AG04450 (cell line): ENCODE measurements at places on chromosomes 6 and 20. TPM values are rescaled to one million over a fixed set of nuclear protein-coding genes. Genes with fewer than 3 reads are reported as not detected.

GRCh38 chr6:80170433-80170832 is 64.0 kb downstream of the BCKDHB start:
- no peak for DNase-seq

- DNase-seq, result no peak
Measured at GRCh38 chr20:53723045-53723444, 129.4 kb upstream of the ZNF217 start.

LY86 gene
- not detected in 2 replicates for polyA plus RNA-seq

- no peak for DNase-seq
Measured at GRCh38 chr6:11754625-11755271, 23.9 kb downstream of the ADTRP start.

SIM1 gene
- not detected in 2 replicates for polyA plus RNA-seq

VTA1 gene
- 81.4 and 103 TPM in 2 replicates for polyA plus RNA-seq

- DNase-seq, result no peak
Measured at GRCh38 chr6:90891355-90891754, 304.5 kb upstream of the MAP3K7 start.

TGM3 gene
- polyA plus RNA-seq, result not detected in 2 replicates

DNA sequence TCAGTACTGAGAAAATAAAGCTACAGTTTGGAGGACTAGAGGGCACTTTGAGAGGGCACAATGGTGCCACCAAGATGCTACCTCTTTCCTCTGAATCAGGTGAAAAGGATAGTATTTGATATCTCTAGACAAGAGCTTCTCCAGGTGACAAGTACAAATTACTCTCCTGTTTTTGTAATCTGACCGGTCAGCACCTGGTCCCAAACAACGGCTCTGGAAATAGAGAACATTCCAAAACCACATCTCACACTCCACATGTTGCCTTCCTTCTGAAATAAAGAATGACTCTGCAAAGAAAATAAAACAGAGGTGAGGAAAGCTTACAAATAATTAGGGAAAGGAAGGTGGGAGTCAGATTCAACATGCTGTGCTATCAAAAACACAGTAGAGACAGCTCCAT is 51.3 kb upstream of the CITED2 start:
- DNase-seq, result no peak

ZSCAN12 gene
- 4.0 and 5.5 TPM in 2 replicates for polyA plus RNA-seq

DNA sequence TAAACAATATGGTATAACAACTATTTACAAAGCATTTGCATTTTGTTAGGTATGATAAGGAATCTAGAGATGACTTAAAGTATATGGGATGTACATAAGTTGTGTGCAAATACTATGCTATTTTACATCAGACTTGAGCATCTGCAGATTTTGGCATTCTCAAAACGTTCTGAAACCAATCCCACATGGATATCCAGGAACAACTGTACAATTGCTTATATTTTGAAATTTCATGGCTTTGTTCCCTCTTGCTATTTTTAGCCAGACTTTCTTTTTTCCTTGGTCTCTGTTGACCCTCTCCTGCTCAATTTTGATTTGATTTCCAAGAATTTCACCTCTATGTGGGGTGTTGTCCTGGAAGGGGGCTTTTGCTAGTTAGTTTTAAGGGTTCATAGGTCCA is 32.9 kb upstream of the UST start:
- DNase-seq, result no peak

DNA sequence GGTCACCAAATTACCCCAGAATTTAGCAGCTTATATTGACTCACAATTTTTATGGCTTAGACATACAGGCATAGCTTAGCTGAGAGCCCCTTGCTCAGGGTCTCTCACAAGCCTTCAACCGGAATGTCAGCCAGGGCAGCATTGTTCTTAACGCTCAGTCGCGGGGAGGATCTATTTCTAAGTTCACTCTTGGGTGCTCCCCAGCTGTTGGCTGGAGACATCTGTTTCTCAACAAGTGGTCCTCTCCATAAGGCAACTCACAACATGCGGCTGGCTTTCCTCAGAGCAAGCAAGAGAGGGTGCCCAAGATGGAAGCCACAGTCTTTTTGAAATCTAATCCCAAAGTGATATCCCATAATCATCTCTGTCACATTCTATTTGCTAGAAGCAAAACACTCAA is 46.6 kb downstream of the SLX4IP start:
- DNase-seq, result no peak

DNA sequence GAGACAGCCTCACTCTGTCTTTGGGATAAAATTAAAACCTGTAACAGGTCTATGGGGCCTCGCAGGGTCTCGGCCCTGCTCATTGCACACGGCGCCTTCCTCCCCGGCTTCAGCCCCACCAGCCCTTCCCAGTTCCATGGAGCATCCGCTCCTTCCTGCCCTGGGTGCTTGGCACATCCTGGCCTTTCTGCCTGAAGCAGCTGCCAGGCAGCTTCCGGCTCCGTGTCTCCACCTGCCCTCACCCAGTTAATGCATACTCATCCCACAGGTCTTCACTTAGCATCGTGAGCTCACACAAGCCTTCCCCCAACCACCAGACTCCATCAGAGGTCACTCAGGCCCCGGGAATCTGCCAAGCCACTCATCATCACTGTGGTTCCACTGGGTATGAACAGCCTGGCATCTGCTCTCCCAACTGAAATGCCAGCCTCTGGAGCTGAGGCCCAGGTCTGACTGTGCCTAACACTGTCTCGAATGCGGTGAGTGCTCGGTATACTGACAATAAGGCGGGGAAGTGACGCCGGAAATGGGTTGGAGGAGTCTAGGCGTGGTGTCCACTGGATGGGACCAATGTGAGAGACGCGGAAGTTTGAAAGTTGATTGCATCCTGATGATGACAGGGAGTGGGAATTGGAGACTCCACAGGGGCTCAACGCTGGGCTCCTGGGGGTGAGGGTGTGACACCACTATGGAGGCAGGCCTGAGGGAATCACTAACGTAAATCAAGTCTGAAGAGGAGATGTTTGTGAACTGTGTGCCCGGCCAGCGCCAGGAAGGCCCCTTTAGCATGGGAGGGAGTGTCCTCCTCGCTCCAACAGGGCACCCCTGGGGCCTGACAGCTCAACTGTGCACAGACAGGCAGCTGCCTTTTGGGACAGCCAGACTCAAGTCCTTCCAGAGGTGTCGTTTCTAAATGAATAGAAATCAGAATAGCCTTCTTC is 245.8 kb downstream of the TTLL2 start:
- DNase-seq, result no peak

PSMF1 gene
- polyA plus RNA-seq, result 107 and 116 TPM in 2 replicates

ZBTB12 gene
- polyA plus RNA-seq, result 2.4 and 4.3 TPM in 2 replicates

GRCh38 chr20:32236819-32237218 is 29.1 kb downstream of the POFUT1 start:
- DNase-seq, result no peak

DNA sequence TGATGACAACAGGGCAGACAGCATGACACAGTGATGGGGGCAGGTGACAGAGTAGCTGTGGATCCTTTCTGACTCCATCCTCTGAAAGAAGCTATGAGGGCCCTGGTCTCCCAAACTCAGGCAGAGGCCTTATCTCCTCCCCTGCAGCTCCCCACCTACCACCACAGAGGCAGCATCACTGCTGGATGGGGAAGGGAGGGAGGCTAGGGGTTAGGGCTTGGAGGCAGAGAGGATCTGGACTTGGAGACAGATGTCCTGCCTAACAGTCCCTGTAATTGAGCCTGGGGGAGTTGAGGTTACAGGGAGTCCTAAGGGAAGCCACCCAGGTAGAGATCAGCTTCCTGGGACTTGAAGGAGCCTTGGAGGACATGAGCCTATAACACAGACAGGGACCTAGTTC is 37.9 kb downstream of the FAM110A start:
- no peak for DNase-seq

DNA sequence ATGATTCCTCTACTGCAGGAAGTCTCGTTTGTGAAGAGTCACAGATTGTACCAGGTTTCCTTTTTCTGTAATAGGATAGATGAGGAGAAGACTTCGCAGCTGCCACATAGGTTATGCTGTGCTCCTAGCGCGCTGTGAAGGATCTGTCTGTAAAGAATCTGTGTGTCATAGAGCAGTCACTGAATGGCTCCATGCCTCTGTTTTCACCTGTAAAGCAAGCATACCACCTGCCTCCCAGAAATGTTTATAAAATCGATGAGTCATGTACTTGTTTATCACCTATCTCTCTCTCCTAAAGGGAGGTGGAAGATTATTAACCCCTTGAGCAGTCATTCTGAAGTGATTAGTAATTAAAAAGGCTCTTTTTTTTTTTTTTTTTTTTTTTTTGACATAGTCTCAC is 86.6 kb downstream of the TFAP2B start:
- no peak for DNase-seq

DNA sequence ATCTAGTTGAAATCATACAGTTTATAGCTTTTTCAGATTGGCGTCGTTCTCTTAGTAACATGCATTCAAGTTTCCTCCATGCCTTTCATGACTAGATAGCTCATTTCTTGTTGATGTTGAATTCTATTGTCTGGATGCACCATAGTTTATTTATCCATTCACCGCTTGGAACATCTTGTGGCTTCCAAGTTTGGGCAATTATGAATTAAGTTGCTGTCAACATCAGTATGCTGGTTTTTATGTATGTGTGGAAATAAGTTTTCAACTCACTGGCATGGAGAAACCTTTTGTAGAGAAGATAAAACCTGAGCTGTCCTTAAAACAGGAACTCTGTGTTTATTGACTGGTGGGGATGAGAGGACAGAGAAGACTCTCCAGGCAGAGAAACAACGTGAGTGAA is 248.0 kb downstream of the CDC5L start:
- DNase-seq, result no peak

DNA sequence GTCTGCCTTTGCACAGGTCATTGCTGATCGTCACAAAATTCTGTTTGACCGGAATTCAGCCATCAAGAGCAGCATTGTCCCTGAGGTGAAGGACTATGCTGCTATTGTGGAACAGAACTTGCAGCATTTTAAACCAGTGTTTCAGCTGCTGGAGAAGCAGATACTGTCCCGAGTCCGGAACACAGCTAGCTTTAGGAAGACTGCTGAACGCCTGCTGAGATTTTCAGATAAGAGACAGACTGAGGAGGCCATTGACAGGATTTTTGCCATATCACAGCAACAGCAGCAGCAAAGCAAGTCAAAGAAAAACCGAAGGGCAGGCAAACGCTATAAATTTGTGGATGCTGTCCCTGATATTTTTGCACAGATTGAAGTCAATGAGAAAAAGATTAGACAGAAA is 24.6 kb upstream of the CALHM6 start:
- DNase-seq, result no peak

BMP2 gene
- 1.6 and 1.8 TPM in 2 replicates for polyA plus RNA-seq

MAFB gene
- polyA plus RNA-seq, result 0.10 and 0.14 TPM in 2 replicates

GPX5 gene
- polyA plus RNA-seq, result not detected in 2 replicates

DNA sequence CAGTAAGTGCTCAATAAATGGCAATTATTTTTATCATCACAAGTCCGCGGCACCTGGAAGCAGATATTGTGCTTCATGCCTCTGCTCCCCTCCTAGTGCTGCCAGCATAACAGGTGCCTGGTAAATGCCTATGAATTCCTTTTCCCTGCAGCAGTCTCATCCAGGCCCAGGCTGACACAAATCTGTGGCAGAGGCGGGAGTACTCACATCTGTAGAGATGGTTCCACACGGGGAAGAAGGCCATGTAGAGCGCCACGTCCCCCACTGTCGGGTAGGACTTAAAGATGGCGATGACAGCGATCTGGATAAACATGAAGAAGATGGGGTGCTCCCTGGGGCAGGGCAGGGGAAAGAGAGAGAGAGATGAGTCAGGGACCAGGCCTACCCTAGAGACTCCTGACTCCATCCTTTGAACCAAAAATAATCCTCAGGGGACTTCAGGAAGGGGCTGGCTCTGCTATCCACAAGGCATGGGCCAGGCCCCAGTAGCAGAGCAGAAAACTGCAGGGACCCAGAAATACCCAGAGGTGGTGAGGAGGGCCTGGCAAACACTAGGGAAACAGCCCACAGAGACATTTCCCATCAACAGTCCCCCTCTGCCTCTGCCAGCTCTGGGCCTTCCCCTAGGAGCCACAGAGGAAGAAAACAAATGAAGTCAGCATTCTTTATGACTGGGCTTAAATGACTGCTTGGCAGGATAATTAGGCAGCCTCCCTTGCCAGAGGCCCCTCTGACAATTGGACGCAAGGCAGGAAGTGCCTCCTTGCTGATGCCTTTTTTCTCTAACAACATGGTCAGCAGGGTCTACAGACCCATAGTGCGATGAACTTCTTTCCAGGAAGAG is 23.0 kb downstream of the MAP1LC3A start:
- DNase-seq, result no peak

RNF182 gene
- polyA plus RNA-seq, result 11.9 and 12.4 TPM in 2 replicates

TMC2 gene
- polyA plus RNA-seq, result not detected in 2 replicates

DNA sequence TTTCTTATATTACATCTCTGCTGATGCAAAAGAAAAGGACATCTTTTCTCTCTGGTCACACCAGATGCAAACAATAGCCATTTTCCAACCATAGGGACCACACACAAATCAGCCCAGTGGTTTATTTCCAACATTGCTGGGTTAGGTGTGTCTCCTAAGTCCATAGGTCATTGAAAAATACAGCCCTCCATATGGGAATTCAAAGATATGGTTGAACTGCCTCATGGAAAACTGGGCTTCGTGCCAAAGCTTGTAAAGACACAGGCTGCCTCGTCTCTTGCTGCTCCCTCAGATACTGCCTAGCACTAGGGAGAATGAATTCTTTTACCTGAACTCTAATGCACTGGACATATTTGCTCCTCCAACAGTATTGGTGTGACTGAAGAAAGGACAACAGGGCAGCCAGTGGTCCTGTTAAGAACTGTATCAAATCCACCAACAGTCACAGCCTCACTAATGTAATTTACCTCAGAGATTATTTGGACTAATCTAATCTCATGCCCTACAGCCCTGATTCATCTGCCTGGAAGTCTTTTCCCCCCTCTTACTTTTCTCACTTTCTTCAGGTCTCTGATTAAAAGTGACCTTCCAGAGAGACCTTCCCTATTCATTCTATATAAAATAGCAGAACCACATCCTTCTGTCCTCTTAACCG is 48.3 kb upstream of the TBC1D32 start:
- no peak for DNase-seq

TFB1M gene
- polyA plus RNA-seq, result 14.6 and 20.4 TPM in 2 replicates

DNA sequence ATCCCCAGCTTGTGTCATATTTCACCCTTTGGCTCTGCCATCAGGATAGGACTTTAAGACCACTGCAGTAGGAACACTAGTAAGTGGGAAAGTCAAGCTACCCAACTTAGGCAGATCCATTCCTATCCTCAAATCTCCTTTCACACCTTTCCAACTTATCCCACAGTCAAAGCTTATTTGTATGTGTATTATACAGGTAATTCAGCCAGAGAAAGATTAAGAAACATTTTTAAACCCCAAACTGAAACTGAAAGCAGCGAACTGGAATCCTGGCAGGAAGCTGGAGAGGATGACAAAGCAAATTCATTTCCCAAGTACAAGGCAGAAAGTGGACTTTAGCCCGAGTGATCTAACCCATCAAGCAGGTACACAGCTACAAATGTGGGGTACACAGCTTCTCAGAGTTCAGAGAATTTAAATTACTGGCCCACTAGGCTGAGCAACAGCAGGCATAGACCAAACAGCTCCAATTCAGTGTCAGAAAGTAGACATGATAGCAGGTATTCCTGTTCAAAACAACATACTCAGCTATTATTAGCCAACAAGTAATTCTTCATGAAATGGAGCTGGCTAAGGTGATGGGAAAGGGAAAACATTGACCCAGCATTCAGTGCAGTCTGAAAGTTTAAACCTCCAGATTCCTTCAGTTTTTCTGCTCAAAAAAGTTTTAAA is 39.1 kb downstream of the ILRUN start:
- peak; percentile 66 for DNase-seq

- DNase-seq, result no peak
Measured at GRCh38 chr20:44848254-44849015, 37.1 kb upstream of the YWHAB start.
